Spinal cord (tissue), 10 donors: ENCODE measurements at places on chromosomes 2 and 18.

DNA sequence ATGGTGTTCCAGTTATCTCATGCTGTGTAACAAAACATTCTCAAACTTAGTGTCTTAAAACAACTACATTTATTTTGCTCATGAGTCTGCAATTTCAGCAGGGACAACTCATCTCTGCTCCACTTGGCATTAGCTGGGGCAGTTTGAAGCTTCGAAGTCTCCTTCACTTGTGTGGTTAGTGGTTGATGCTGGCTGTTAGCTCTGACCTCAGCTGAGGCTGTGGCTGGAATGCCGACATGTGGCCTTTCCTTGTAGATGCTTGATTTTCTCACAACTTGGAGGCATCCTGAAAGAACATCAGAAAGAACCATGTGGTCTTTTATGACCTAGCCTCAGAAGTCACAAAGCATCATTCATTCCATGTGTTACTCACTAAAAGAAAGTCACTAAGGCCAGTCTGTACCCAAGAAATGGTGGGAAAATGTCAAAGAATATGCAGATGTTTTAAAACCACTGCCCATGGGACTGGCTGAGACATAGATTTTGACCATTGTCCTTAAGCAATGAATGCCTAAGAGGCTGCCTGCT lies 3.8 kb upstream of the TMSB10 start:
- H3K4me3 ChIP-seq = no peak overlapping the region
- H3K36me3 ChIP-seq = peaks cover 4% of the 10 kb centered on the region
- H3K4me1 ChIP-seq = peaks cover 11% of the 10 kb centered on the region
- DNase-seq = no peak
- H3K27me3 ChIP-seq = no peaks in the 10 kb centered on the region

DNA sequence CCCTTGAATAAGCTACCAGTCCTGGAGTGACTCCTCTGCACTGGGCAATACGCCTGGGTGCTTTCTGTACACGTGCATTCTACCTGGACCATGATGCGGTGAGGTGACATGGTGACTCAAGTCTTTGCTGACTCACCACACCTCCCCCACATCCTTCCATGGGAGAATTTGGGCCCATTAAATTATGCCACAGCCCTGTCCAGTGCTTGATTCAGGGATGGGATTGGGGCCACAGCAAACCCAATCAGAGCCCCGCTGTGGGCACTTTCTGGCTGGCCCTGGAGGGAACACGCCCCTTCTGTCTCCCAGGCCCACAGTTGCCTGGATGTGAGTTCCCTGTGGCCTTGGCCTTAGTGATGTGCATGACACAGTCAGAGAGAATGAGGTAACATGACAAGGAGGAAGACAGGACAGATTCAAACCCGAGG lies 86.9 kb downstream of the LRRC30 start:
- no peak for DNase-seq
- no peak overlapping the region for H3K4me3 ChIP-seq
- H3K4me1 ChIP-seq = no peaks in the 10 kb centered on the region
- H3K27me3 ChIP-seq = no peaks in the 10 kb centered on the region

GRCh38 chr18:57621246-57621604 lies 411 bp downstream of the NARS1 start:
- peaks cover 10% of the 10 kb centered on the region for H3K4me1 ChIP-seq
- H3K36me3 ChIP-seq = peaks cover 22% of the 10 kb centered on the region
- DNase-seq = no peak
- H3K4me3 ChIP-seq = peak overlapping the region; percentile 97
- no peaks in the 10 kb centered on the region for H3K27me3 ChIP-seq
- H3K27ac ChIP-seq = peak overlapping the region; percentile 84

GRCh38 chr18:62452280-62452831 lies 70.5 kb upstream of the ZCCHC2 start:
- H3K4me1 ChIP-seq = no peaks in the 10 kb centered on the region
- no peak overlapping the region for H3K4me3 ChIP-seq
- no peaks in the 10 kb centered on the region for H3K27me3 ChIP-seq
- H3K27ac ChIP-seq = no peak overlapping the region

DNA sequence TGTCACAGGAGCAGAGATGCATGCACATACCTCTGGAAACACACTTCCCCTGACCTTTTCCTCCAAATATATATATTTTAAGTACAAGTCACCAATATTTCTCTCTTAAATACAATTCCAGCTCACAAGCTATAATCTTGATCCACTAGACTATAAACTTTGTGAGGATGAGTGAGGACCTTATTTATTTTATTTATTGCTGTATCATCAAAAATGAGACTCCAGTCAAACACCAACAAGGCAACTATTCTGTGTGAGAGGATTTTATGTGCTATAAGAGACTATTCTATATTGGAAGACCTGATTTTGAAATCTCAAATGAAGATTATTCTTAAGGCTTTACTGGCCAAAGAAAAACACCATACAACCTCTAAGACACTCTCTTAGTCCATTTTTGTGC lies 1352.2 kb downstream of the SUCLG1 start:
- no peaks in the 10 kb centered on the region for H3K36me3 ChIP-seq
- DNase-seq = no peak
- H3K27ac ChIP-seq = no peak overlapping the region
- H3K4me3 ChIP-seq = no peak overlapping the region

GRCh38 chr2:97701186-97701585 lies 12.2 kb upstream of the ZAP70 start:
- H3K27ac ChIP-seq = no peak overlapping the region
- H3K36me3 ChIP-seq = no peaks in the 10 kb centered on the region
- no peaks in the 10 kb centered on the region for H3K4me1 ChIP-seq
- H3K27me3 ChIP-seq = no peaks in the 10 kb centered on the region
- DNase-seq = no peak

DNA sequence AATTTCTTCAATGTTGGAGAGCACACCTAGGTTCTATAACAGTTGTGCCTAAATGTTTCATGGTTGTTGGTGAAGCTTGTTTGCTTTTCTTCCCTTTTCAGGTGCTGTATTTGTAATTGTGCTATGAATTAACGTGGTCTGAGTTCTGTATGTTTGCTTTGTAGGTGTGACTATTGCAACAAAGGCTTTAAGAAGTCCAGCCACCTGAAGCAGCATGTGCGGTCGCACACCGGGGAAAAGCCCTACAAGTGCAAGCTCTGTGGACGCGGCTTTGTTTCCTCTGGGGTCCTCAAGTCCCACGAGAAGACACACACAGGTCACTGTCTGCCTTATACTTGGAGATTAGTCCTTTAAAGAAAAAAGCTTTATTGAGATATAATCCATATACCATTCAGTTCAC lies 91.2 kb downstream of the ZNF236 start:
- H3K27me3 ChIP-seq = no peaks in the 10 kb centered on the region
- DNase-seq = no peak
- peaks cover 16% of the 10 kb centered on the region for H3K36me3 ChIP-seq
- no peaks in the 10 kb centered on the region for H3K4me1 ChIP-seq
- no peak overlapping the region for H3K4me3 ChIP-seq

DNA sequence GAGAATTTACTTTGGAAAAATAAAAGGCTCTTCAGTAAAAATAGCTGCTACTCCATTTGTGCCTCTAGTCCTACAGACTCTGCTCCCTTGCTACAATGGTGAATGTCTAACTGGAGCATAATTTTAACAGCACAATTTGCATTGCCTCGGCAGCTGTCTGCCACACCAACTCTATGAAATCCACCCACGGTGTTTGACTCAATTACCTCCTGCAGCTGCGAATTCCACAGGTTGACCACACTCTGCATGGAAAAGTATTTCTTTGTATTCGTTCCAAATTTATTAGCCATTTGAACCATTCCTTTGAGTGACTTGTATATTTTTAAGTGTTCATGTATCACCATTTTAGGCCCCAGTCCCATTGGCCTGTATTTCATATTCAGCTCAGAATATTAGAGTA lies 182.1 kb upstream of the CCDC68 start:
- no peak overlapping the region for H3K4me3 ChIP-seq
- peaks cover 3% of the 10 kb centered on the region for H3K4me1 ChIP-seq
- no peaks in the 10 kb centered on the region for H3K27me3 ChIP-seq
- H3K27ac ChIP-seq = no peak overlapping the region

DNA sequence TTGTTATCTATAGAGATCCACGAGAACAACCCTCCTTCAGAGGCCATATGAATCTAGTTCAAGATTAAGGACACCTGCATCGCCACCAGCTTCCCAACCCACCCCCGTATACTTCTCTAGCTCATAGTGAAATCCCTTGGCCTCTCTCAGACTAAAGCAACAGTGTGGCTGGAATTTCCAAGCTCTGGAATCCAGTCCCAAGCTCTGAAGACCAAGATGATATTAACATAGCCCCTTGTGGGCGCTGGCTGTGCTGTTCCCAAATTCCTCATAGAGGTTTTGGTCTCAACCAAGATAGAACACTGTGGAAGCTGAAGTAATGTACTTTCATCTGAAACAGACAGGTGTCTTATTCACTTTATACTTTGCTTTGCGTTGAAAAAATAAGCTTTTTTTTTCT lies 139.6 kb downstream of the MAP2 start:
- no peak overlapping the region for H3K4me3 ChIP-seq
- H3K36me3 ChIP-seq = no peaks in the 10 kb centered on the region
- DNase-seq = no peak
- no peak overlapping the region for H3K27ac ChIP-seq
- no peaks in the 10 kb centered on the region for H3K4me1 ChIP-seq

DNA sequence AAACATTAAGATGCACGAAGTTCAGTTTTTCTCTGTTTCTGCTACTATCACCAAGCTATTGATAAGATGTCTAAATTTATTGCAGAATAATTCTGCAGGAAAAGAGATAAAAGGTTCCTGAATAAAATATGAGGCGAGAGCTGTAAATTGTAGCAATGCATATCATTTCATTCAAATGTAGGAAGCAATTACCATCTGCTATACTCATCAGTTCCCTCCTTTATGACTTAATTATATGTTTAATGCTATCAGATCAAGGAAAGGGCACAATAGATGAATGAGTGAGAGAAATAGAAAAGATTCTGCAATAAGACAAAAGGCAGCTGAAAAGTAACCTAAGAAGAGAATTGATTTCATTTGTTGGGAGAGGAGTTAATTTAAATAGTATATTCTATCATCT lies 108.2 kb upstream of the GALNT5 start:
- no peaks in the 10 kb centered on the region for H3K36me3 ChIP-seq
- no peak overlapping the region for H3K4me3 ChIP-seq
- DNase-seq = no peak
- H3K4me1 ChIP-seq = no peaks in the 10 kb centered on the region
- H3K27ac ChIP-seq = no peak overlapping the region

GRCh38 chr2:133312038-133312729 lies 256.1 kb downstream of the NCKAP5 start:
- H3K27me3 ChIP-seq = no peaks in the 10 kb centered on the region
- H3K36me3 ChIP-seq = no peaks in the 10 kb centered on the region
- no peaks in the 10 kb centered on the region for H3K4me1 ChIP-seq
- H3K27ac ChIP-seq = no peak overlapping the region
- no peak for DNase-seq

GRCh38 chr18:74942319-74942910 lies 266.5 kb downstream of the PTGR3 start:
- no peak overlapping the region for H3K27ac ChIP-seq
- H3K4me3 ChIP-seq = no peak overlapping the region
- H3K27me3 ChIP-seq = no peaks in the 10 kb centered on the region
- H3K4me1 ChIP-seq = no peaks in the 10 kb centered on the region
- DNase-seq = no peak
- no peaks in the 10 kb centered on the region for H3K36me3 ChIP-seq

DNA sequence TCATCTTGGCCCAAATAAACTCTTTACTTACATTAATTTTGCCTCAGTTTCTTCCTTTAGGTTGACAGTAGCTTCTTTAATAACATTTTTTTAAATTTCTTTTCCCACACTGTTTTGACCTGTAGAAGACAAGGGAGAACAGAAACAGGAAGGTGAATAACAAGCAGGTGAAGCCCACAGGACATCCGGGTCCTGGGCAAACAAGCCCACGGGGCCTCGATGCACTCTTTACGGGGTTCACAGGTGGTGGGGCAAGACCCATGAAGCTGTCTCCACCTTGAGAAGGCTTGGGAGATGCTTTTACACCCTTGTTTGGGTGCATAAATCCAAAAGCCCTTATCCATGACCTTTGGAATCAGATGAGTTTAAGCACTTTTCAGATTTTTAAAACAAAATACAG lies 301.0 kb upstream of the MGAT5 start:
- no peaks in the 10 kb centered on the region for H3K36me3 ChIP-seq
- H3K27ac ChIP-seq = no peak overlapping the region
- no peaks in the 10 kb centered on the region for H3K4me1 ChIP-seq
- H3K4me3 ChIP-seq = no peak overlapping the region
- H3K27me3 ChIP-seq = no peaks in the 10 kb centered on the region

DNA sequence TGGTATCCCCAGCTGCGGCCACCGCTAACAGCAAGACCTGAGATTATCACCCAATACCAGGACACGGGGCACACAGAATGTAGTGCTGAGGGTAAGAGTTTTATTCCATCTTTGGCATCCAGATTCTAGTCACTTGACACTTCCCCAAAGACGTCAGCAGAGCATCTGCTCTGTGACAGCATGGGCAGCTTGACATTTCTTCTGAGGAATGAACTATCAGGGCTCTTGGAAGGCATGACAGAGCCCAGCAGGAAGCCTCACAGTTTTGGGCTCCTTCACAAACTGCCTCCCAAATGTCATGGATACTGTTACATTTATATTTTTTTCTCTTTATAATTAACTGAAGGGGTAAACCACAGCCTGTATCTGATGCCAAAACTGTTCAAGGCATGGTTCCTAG lies 1010.7 kb downstream of the TDRD15 start:
- H3K27me3 ChIP-seq = no peaks in the 10 kb centered on the region
- no peak overlapping the region for H3K27ac ChIP-seq
- H3K4me1 ChIP-seq = no peaks in the 10 kb centered on the region
- no peak overlapping the region for H3K4me3 ChIP-seq
- DNase-seq = no peak

DNA sequence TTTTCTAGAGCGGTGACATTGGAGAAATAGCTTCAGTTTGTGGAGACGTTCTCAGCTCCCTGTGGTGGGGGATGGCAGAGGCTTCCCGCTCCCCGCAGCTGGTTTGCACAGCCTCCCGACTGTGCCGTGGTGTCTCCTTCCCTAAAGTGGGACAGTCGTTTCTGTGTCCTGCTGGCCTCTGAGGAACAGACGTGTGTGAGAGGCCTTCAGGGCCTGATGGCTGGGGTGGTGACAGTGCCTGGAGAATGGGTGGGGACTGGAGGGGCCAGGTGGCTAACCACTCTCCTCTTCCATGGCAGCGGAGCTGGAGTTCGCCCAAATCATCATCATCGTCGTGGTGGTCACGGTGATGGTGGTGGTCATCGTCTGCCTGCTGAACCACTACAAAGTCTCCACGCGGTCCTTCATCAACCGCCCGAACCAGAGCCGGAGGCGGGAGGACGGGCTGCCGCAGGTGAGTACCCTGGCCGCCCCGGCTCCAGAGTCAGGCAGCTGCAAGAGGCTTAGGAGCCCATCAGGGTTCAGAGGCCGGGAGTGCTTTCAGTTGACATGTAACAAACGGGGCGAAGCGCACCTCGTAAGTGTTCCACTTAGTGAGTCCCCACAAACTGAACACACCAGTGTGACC lies 105.4 kb downstream of the FAM210A start:
- no peak overlapping the region for H3K4me3 ChIP-seq
- H3K4me1 ChIP-seq = peaks cover 30% of the 10 kb centered on the region
- no peaks in the 10 kb centered on the region for H3K27me3 ChIP-seq
- no peak overlapping the region for H3K27ac ChIP-seq
- DNase-seq = no peak

GRCh38 chr18:50143294-50143693 lies 51.7 kb downstream of the MYO5B start:
- DNase-seq = no peak
- H3K4me3 ChIP-seq = no peak overlapping the region
- H3K27me3 ChIP-seq = no peaks in the 10 kb centered on the region
- H3K4me1 ChIP-seq = no peaks in the 10 kb centered on the region
- no peaks in the 10 kb centered on the region for H3K36me3 ChIP-seq
- H3K27ac ChIP-seq = no peak overlapping the region

GRCh38 chr2:12773586-12774394 lies 57.1 kb downstream of the TRIB2 start:
- no peak for DNase-seq
- no peak overlapping the region for H3K4me3 ChIP-seq
- H3K36me3 ChIP-seq = no peaks in the 10 kb centered on the region
- H3K27me3 ChIP-seq = no peaks in the 10 kb centered on the region
- no peaks in the 10 kb centered on the region for H3K4me1 ChIP-seq
- H3K27ac ChIP-seq = no peak overlapping the region
